NT2/D1 (cell line): ENCODE measurements at places on chromosomes 3 and 15.

DNA sequence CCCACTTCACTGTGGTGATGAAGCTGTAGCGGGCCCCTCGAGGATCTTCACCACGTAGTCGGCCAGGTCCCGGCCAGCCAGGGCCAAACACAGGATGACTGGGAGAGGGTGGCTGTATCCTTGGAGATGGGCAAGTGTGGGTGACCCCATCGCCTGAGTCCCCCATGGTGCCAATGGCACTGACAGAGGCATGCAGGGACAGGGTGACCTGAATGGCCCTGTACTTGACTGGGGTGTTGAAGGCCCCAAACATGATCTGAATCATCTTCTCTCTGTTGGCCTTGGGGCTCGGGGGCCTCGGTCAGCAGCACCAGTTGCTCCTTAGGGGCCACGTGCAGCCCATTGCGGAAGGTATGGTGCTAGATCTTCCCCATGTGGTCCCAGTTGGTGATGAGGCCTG is 17.1 kb upstream of the AP3B2 start:
- DNase-seq = no peak

DNA sequence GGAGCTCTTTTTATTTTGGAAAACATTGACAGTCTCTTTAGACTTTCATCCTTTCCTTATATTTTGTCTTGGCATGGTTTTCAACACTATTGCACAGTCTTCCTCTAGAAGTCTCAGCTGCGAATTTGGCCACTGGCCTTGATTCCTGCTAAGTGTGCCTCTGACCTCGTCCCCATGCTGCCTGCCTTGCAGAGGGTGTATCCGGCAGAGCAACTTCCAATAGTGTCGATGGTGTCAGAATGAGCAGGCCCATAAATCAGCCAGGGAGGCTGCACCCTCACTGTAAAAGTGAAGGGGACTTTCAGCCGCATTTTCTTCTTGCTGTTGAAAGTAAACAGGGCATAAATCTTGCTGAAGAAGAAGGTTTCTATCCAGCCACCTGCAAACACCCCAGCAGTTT is 336.7 kb upstream of the TRIM42 start:
- no peak for DNase-seq

DNA sequence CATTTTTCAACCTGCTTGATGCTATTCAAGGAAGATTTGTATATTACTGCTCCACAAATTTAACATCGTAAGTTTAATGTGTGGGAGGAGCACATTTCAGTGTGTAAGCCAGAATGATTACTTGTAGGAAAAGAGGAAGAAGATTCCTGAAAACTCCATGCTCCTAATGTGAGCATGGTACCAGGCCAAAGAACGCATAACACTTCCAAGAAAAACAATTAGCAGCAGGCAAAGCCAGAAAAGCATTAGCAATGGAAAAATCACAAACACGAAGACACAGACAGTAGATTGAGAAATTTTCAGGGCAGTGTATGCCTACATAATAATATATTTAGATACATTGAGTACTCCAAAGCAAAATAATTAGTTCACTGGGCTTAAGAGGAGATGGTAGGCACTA is 96.6 kb upstream of the CBLB start:
- no peak for DNase-seq

DNA sequence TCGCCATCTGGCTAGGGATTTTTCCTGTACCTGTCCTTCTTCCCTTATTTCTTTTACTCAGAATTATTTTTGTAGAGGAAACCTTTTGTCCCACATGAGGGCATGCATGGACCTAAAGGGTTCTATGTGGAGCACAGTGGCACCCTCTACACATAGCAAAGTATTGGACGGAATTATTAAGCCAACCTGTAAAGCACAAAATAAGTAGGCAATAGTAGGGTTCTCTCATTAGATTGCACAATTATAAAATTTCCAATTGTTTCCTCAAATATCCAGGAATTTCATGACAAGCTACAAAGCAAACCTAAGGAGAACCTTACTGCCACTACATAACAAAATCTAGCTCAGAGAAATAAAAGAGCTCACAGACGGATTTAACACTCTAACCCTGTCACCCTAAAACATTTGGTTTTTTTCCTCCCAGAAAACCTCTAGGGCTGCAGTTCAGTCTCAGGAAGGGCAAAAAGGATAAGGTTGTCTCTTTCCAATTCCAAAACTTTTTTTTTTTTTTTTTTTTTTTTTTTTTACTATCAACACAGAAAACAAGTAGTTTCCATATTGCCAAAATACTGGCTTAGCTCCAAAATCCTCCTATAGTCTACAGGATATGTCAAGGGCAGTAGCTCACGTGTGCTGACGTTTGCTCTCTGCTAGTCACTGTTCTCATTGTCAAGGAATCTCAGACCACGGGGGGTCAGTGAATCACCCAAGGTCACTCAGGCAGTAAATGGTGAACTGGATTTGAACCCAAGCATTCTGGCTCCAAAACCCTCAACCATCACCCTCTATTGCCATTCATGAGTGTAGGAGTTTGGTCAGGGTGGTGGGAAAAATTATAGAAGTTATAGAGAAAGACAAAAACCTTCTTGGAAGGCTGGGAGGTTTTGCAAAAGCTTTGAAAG is 52.3 kb downstream of the NCEH1 start:
- no peak for DNase-seq

GRCh38 chr3:56207922-56208321 is 260.3 kb downstream of the ERC2 start:
- no peak for DNase-seq

- DNase-seq = no peak
These were observed 128.6 kb downstream of the DUT start for GRCh38 chr15:48459571-48460442.

GRCh38 chr3:111284503-111285183 is 213.0 kb downstream of the NECTIN3 start:
- DNase-seq = no peak

- DNase-seq = no peak
These were observed 98.0 kb downstream of the ATG7 start for GRCh38 chr3:11370191-11370590.

- no peak for DNase-seq
These were observed 24.1 kb downstream of the EAF1 start for GRCh38 chr3:15451216-15452113.

DNA sequence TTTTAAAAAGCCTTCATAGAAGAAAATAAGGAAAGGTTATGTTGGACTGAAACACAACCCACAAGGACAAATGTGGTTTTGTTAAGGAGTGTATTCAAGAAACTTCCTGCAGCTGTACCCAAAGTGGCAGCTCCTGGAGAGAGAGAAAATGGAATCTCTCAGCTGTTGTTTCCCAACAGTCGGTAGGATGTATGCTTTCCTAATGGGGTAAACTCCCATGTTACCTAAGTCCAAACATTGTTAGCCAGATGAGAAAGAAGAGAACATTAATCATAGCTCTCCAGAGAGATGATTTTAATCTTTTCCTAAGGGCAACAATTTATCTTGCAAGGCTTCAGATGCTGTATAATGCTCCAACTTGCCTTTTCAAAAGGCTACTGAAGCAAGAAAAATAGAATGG is 22.6 kb upstream of the TEX9 start:
- no peak for DNase-seq

GRCh38 chr3:123696808-123697207 is 112.0 kb upstream of the HACD2 start:
- DNase-seq = no peak

GRCh38 chr15:76994001-76994400 is 925 bp upstream of the PSTPIP1 start:
- no peak for DNase-seq

- DNase-seq = peak; percentile 89
These were observed 5.8 kb upstream of the RPL29 start for GRCh38 chr3:52001443-52001974.

- DNase-seq = no peak
These were observed 381.4 kb downstream of the TBC1D5 start for GRCh38 chr3:17360991-17361390.

DNA sequence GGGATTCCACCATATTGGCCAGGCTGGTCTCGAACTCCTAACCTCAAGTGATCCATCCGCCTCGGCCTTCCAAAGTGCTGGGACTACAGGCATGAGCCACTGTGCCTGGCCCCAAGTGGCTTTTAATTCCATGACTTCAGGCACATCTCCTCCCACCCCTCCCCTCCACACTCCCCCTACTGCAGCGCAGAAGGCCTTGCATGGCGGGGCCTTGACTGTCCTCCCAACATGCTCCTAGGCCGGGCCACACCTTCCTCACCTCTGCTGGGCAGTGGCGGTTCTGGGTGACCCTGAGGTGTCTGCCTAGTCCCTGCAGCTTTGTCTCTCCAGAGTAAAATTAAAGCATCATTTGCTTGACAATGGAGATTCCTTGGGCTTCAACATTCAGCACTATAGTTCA is 6.9 kb downstream of the LYSMD4 start:
- DNase-seq = no peak

- DNase-seq = no peak
These were observed 64.3 kb downstream of the CASR start for GRCh38 chr3:122247825-122248185.

DNA sequence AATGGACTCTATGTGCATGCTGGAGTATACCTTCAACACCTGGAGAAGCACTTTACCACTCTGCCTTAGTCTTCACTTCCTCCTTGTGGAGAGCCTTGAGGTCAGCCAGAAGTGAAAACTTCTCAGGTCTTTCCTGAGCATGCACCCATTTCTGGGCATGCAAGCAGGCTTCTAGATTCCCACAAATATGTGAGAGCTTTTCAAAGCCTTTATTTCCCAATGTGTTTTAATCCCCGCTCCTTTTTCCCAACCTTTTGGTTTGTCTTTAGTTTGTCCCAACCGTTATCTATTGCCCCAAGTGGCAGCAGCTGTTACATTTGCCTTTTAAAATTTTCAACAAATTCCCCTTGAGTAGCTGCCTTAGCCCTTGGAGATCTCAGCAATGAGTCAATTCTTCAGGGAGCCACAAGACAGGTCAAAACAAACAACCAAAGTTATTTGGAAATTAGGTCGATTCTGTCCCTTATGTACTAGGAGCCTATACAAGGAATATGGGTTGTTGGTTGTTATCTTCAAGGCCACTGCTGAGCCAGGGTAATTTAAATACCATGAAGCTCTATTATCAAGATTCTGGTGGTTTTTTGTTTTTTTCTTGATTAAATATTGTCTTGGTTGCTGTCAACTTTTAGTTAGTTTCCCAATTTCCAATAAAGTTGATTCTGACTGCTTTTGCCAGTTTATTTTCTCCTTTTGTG is 44.4 kb downstream of the LSM3 start:
- DNase-seq = no peak

DNA sequence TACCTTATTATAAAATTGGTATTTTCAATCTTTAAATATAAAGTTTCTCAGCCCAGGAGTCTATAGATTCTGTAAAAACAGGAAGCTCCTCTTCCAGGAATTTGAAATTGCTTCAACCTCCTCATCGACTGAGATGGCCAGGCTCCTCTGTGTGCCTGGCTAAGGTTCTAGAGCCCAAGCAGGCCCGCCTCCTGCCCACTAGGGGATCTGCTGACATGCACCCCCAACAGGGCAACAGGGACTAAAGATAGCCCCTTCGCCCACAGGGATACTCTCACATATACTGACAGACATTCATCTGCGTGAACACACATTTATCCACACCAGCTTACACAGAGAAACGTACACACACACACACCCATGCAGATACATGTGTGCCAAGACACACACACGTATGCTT is 183.1 kb upstream of the TLE3 start:
- DNase-seq = no peak

DNA sequence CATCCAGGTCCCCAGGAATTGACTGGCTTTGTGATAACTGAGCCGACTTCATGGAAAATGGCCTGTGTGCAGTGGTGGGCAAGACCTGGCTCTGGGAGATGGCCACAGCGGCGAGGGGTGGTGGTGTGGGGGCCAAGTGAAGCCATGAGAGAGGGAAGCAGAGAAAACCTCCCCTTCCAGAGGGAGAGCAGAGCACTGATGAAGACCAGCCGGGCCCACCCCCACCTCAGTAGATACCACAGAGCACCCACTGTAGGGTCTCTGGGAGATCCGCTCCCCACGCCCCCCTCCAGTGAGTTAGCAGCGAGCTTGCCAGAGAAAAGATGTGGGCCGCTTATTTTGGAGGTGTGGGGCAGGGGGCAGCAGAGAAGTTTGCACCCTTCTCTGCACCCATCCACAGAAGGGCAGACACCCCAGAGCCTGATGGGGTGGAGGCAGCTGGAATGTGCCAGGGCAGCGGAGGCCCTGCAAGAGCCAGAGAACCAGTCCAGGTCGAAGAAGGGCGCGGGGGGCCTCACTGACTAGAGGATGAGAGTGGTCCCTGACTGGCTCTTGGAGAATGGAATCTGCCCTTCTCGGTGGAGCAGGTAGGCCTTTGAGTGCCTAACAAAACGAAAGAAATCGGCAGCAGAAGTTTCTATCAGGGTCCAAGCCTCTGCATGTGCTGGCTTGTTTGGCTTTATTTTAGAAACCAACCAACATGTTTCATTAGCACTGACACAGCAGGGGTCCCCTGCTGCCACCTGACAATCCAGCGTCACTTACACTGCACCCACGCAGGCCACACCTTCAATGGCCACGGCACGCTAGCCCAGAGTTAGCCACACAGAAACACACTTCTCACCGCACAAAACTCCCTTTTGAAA is 28.3 kb downstream of the MELTF start:
- no peak for DNase-seq

GRCh38 chr3:28101705-28102104 is 139.7 kb upstream of the CMC1 start:
- DNase-seq = no peak

- no peak for DNase-seq
These were observed 1.5 kb downstream of the SATB1 start for GRCh38 chr3:18423401-18424212.

DNA sequence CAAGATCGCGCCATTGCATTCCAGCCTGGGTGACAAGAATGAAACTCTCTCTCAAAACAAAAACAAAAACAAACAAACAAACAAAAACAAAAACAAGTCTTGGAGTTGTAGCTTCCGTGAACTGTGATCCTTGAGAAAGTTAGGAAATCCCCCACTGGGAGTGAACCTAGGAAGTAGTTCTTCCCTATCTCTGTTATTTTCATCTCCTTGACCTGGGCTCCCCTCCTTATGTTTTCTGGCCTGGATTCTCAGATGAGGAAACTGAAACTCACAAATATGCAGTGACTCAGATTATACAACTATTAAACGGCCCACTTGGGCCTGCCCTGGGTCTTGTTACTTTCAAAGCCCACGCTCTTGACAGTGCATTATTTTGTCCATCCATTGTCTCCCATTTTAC is 29.7 kb downstream of the SAXO2 start:
- DNase-seq = no peak

- DNase-seq = no peak
These were observed 309.8 kb upstream of the ICE2 start for GRCh38 chr15:60788692-60789103.

DNA sequence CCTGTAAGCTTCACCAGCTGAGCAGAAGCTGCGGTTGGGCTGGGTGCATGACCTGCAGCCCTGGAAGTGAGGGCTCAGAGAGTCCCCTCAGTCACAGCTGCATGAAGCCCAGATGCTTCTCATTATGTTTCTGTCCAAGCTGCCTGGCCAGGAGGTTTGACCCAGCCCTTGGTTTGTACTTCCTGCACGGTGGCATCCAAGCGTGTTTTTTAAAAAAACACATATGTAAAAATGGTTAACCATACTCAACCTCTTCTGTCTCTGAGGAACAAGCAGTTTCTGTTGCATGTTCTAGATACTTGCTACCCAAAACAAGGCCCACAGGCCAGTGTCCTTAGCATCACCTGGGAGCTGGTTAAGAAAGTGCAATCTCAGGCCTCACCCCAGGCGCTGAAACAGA is 76.0 kb upstream of the ATP10A start:
- DNase-seq = no peak
